ENCODE measurements at places on chromosomes 4 and X. TPM values are rescaled to one million over a fixed set of nuclear protein-coding genes. Genes with fewer than 3 reads are reported as not detected.

Gene SLC4A4
- 1.5 TPM for total RNA-seq

Gene KDM6A
- 26.6 TPM for total RNA-seq

Gene RASSF6
- total RNA-seq, result not detected

GRCh38 chrX:30913492-30913891, 24.4 kb upstream of the TAB3 start:
- no peak for DNase-seq

Gene MOB1B
- total RNA-seq, result 14.5 TPM

DNA sequence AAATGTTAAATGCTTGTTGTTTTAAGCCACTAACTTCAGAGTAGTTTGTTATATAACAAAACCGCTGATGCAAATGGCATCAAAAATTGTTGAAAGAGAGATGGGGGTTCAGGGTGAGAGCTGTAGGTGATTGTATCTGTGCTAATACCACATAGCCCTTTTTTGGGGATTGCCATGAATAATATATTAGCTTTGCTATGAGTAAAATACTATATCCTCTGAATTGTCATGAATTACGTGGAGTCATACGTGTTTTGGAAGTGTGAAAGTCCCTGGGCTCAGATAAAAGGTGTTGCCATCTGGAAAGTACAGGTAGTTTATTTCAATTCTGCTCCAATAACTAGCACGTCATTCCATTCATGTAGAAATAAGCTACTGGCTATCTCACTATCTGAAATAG, 30.6 kb downstream of the DYNLT3 start:
- no peak for DNase-seq

All from activated CD4-positive, alpha-beta T cell treated with anti-CD3 and anti-CD28 coated beads, Interleukin-2, amount 10 ng/mL, durations not matched to agents 7 days and 5 days (primary cell).